Gastroesophageal sphincter (tissue), 4 donors: ENCODE measurements at places on chromosomes 1 and 21.

GRCh38 chr1:48061162-48062136, 64.3 kb upstream of the TRABD2B start:
- no peak for ATAC-seq

GRCh38 chr1:177010211-177010825, 154.2 kb downstream of the ASTN1 start:
- no peak for ATAC-seq

DNA sequence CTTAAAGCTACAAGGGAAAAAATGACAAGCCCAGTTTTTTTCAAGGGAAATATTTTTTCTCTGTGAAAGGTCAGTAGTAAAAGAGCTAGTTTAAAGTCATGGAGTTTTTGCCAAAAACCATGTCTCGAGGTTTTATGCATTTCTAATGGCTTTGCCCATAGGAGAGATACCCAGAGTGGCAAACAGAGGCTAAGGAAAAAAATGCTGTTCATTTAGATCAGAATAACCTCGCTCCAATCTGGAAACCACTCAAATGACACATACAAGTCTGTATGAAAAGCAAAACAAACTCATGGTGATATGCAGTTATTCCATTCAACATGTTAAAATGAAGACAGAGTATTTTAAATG, 36.9 kb upstream of the EDEM3 start:
- ATAC-seq = no peak

- peak; percentile 42 for ATAC-seq
These were observed 16.4 kb downstream of the TP73 start for GRCh38 chr1:3668585-3669300.

DNA sequence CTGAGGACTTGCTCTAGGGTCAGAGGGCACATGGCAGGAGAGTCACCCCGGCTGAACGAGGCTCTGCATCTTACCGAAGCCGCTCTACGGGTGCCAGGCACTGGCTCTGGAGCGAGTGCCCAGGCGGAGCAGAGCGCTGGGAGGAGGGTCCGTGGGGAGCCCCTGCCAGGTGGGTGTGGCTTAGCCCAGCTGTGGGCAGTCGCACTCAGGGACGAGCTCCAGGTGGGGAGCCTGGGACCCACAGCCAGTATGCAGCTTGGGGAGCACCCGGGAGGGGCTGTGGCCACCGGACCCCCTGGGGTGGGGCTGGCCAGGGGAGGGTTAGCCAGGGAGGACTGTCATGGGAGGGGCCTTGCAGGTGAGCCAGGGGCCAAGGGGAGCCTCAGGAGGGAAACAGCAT, 3.8 kb downstream of the AGRN start:
- ATAC-seq = no peak

- no peak for ATAC-seq
These were observed 16.2 kb downstream of the OLIG2 start for GRCh38 chr21:33041981-33042380.

DNA sequence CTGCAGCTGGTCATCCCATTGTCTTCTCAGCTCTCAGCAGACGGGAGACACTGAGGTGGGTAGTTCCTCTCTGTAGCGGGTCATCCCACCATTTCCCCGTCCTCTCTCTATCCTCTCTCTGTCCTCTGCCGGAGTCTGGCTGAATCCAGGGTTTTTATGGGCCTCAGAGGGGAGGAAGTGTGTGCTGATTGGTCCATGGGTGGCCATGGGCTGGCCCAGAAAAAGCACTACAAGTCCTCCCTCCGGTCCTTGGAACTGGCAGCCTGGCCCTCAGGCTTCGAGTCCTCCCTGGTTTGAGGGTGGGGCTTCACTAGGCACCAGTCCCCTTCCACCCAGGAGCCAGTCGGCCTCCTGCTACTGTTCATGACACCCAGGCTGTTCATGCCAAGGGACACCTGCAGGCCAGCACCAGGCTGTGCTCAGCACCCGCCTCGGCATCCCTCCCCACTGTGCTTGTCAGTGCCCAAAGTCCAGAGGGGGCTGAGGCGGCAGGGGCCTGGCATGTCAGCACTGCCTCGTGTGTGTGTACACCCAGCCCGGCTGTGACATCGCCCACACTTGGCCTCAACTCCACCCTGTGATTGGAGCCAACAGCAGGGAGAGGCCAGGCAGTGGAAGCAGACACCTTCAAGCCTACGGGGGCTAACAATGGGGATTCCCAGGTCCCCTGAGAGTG, 23.0 kb upstream of the LRRC8C start:
- ATAC-seq = no peak

- ATAC-seq = peak; percentile 92
These were observed 214.1 kb upstream of the USP24 start for GRCh38 chr1:55428944-55429931.

GRCh38 chr1:156421939-156422601, 53.1 kb downstream of the RHBG start:
- no peak for ATAC-seq

DNA sequence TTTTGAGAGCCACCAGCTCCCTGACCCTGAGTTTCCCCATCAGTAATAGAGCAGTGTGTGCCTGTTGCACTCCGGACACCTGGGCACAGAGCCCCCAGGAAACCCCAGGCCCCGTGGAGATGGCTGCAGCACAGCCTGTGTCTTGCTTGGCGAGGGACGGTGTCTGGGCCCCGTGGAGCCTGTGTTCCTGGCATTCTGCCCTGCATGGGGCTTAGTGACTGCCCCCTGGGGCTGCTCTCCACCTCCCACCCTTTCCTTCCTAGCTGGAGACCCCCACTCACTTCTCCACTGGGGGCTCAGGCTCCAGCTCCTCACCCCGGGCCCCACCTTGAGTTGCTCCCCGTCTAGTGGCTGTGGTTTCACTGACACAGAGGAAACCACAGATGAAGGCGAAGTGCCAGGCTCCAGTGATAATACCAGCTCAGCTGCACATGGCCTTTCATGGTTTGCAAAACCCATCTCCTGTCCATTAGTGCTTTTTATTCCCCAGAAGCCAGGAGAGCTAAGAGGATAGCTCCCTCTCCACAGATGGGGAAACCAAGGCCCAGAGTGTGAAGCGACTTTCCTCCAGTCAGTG, 39.4 kb downstream of the DMRTB1 start:
- ATAC-seq = no peak

- peak; percentile 47 for ATAC-seq
These were observed 71.4 kb downstream of the MEGF6 start for GRCh38 chr1:3539707-3540425.

DNA sequence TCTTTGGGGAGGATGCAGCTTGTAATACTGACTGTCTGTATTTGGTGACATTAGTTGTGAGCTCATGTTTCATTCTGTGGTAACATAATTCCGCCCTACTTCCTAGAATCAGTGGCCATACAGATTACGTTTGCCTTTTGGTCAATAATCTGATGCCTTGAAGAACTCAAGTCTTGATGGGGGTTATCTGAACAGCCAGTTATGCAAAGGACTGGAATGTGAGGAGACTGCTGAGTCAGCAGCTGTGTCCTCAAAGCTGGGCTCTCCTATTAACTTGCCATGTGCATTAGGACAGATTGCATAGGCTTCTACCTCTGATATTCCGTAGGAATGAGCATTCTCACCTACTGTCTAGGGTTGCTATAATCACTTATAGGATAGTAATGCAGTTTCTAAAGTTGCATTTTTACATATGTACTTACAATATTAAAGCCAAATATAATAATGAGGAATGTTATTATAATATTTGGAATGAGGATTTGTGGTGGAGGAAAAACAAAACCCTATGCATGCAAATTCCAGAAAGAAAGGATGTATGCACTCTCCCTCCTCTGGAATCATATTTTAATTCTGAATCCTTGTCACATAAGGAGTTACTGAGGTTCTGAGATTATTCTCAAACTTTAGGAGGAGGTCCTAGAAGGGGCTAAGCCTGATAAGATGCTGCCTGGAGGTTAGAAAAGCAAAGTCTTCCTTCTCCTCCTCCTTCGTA, 116.0 kb downstream of the NOS1AP start:
- no peak for ATAC-seq

GRCh38 chr1:155202198-155202597, 5.5 kb downstream of the THBS3 start:
- ATAC-seq = no peak

GRCh38 chr1:17258116-17258757, 9.3 kb downstream of the PADI3 start:
- ATAC-seq = no peak

DNA sequence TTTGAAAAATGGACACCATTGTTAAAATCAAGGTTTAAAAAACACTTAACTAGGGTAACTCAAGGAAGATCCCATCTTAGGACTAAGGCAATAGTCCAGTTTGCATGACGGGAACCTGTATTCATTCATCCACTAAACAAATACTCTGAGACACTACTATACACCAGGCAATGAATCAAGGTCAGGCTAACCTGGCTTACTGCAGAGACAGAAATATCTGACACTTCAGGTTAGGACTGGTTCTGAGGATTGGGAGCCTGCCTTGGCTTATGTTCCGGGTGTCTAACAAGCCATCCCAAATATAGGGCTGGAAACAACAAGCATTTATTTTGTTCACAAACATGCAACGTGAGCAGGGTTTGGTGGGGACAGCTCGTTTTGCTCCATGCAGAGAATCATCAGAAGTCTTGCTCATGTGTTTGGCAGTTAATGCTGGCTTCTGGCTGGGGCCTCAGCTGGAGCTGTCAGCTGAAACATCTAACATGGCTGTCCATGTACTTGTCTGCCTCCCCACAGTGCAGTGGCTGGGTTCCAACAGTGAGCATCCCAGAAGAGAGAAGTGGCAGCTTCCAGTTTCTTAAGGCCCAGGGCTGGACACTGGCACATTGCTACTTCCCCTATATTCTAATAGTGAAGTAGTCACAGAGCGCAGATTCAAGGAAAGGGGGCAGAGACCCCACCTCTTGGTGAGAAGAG, 37.0 kb upstream of the CAMK1G start:
- no peak for ATAC-seq

- no peak for ATAC-seq
These were observed 84.7 kb downstream of the RIPK4 start for GRCh38 chr21:41681939-41682718.

GRCh38 chr1:36986241-36986985, 47.9 kb downstream of the GRIK3 start:
- ATAC-seq = no peak

DNA sequence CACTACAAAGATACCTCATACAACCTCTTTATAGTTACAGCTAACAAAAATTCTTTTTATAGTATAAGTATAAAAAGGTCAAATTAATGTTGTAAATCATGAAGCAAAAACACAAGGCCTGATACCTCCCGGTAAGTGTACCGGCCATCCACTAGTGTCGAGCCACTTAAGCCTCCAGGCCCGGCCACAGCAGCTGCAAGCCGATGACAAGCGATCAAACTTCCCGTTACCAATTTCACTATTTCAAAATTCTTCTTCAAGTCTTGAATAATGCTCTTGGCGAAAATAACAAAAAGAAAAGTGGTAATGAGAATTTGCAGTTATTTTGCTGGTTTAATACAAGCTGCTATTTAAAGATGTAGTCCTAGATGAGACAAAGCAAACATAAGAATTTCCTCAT, 67.6 kb downstream of the USP24 start:
- ATAC-seq = no peak

GRCh38 chr1:171984262-171984661, 143.0 kb downstream of the DNM3 start:
- no peak for ATAC-seq

- no peak for ATAC-seq
These were observed 92.9 kb downstream of the HS2ST1 start for GRCh38 chr1:87007323-87007722.

GRCh38 chr1:223802602-223803001, 43.1 kb downstream of the TP53BP2 start:
- no peak for ATAC-seq

DNA sequence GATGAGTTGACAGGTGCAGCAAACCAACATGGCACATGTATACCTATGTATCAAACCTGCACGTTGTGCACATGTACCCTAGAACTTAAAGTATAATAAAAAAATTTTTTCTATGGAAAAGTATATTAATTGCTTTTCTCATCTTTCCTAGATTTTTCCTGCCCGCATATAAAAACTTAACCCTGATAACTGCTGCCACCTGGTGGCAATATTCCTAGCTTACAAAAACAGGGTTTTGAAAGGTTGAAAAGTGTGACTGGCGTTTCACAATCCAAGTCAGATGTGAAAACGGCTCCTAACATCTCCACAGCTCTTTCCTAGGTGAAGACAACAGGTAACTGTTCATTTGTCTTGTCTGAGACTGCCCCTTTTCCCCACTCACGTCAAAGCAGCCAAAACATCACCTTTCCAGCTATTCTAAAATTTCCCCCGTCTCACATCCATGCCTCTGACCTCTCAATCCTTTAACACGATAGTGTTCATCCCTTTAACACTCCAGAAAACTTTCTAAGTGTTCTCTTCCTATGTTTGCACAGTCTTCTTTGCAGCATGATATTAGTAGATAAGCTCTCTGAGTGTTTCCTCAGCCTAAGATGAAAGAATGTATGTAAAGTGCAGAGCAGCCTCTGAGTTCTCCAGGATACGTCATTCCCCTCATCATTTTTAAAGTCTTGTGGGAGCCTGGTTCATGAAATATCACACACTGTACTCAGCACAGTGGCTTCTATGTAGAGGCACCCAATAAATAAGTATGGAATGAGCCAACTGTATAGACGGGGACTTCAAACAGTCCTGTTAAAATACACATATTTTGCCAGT, 27.5 kb downstream of the OVGP1 start:
- no peak for ATAC-seq

DNA sequence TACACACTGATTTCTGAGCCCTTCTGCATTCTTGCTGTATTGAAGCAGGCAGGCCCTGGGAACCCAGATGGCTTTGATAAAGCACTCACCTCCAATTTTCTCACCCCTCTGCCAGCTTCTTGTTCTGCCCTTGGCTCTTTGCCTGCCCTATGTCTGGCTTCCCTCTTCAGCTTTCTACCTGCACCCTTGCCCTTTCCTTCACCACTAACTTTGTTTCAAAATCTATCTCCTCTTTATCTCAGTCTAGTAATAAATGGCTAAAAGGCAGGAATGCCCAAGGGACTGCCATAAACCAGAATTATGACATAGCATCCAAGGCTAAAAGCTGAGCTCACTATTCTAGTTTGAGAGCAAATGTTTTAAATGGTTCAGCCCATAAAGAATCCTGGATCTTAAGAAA, 178.7 kb downstream of the TNR start:
- ATAC-seq = no peak

DNA sequence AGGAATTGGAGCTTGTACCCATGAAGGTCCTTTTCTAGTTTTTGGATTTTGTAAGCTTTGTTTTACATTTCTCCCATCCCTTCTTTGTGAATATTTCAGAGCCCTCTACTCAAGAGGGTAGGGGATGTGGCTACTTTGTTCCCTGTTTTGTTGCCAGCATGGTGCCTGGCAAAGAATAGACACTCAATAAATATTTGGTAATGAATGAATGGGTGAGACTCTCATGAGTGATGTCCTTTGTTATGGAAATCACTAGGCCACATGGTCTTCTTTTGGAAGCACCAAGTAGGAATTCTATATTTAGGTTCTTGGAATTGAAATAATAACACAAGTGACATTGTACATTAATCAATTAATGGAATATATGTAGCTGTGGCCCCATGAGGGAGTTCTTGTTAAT, 26.8 kb upstream of the ATP5PO start:
- ATAC-seq = no peak
